ENCODE measurements at places on chromosomes 13 and 19.
A peak's percentile ranks its signal among the peaks of the same experiment; 100 is the strongest.

DNA sequence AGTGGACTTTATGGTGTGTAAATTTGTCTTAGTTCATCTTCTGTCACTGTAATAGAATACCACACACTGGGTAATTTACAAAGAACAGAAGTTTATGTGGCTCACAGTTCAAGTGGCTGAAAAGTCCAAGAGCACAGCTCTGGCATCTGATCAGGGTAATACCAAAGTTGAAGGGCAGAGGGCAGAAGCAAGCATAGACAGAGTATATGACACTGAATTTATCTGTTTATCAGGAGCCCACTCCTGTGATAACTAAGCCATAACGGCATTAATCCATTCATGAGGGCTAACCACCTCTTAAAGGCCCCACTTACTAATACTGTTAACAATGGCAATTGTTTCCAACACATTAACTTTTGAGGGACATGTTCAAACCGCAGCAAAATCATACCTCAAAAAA is 4.0 kb upstream of the RFXAP start:
- no peak for DNase-seq

- DNase-seq, result peak; percentile 83
Observed at GRCh38 chr19:49677231-49677900, at the start of gene PRMT1. Gene PRMT1 (plus strand): TSS chr19:49677271. CDS start chr19:49677281, 10 bp downstream.

GRCh38 chr19:39444598-39445195 is 685 bp upstream of the SUPT5H start:
- no peak for DNase-seq

DNA sequence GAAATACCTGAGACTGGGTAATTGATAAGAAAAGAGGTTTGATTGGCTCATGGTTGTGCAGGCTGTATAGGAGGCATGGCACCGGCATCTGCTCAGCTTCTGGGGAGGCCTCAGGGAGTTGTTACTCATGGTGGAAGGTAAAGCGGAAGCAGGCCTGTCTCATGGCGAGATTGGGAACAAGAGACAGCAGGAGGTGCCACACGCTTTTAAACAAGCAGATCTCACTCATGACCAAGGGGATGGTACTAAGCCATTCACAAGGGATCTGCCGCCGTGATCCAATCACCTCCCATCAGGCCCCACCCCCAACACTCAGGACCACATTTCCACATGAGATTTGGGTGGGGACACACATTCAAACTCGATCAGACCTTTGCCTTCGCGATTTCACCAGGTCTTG is 86.2 kb downstream of the ANKRD10 start:
- DNase-seq, result no peak

DNA sequence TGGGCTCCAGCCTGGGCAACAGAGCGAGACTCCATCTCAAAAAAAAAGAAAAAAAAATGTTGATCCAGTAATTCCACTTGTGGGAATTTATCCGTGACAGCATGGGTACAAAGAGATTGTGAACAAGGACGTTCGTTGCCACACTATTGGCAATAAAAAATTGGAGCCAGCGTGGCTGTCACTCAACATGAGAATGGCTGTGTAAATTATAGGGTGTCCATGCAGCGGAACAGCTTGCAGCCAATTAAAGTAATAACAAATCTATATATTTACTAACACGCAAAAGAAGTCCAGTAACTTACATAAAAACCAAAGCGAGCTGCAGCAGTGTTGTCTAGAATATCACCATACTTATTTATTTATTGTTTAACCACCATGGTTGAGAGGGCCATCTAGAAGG is 19.3 kb downstream of the DPF1 start:
- DNase-seq, result no peak

DNA sequence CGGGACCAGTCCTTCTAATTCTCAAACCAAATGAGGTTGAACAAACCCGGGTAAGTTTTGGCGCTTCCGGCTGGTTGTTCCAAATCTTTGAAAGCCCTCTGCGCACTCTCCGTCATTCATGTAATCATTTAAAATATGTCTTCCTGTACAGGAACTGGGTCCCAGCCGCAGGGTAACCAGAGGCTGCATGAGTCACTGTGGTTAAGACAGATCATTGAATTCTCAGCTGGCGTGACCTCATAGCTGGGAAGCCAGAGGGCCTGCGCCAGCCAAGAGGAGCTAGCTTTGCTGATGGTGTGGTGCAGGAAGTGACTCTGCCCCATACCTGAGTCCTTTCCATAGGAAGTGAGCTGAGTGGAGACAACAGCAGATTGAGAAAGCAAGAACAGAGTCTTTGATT is 135.2 kb downstream of the TSHZ3 start:
- DNase-seq, result peak; percentile 84

DNA sequence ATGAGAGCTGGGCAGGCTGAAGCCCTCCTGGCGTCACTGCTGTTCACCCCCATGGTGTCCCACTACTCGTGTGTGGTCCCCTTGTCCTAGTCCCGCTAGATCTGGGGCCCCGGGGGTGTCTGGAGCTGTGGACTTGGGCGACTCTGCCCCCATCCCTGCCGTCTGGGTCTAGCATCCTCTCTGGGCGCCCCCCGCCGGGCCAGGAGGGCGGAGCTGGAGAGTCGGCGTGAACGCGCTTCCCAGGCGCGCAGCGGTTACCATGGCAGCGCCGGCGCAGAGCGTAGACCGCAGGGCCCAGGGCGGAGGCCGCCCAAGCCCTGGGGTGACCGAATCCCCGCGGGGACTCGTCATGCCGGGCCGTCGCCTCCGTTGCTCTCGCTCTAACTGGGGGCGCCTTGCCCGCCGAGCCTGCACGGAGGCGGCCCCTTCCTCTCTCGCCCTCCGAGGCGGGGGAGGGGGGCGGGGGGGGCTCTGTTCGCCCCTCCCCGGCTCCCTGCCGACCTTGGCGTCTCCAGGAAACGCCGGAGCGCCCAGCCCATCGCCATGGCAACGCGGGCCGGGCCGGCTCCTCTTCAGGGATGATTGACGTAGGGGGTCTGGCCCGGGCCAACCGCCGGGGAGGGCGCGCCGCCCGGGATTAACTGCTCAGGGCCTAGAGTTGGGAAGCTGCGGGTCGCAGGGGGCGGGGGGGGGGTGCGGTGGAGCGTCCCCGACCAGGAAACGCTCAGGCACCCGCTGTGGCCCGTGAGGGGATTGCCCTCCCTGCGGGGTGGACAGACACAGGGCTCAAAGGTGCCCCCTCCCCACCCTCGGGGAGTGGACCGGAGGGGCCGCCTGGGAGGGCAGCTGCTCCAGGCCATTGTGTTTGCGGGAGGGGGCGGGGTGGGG is 8.9 kb downstream of the ISYNA1 start:
- peak; percentile 89 for DNase-seq

DNA sequence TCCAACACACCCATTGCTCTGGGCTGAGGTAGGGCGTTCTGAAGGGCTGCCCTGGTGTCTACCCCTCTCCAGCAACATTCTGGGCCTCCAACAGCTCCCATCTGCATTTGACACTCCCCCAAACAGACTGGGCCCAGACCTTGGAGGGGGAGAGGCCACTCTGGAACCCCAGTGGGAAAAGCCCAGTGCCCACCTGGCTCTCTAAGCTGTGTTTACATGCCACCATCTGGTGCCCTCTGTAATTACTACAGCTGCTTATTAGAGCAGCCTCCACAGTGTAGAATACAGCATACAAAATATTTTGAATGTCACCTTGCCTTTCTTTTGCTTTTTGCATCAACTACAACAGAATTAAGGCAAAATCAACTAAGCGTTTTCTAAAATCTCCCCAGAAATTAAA is 35.8 kb upstream of the TM9SF2 start:
- DNase-seq, result no peak

- DNase-seq, result no peak
Observed at GRCh38 chr13:79937771-79938216, 403.1 kb downstream of the SPRY2 start.

GRCh38 chr19:1811942-1812425 is at the start of gene ATP8B3:
Gene ATP8B3 (minus strand): TSS chr19:1812276. CDS start chr19:1811736, 540 bp downstream.
- no peak for DNase-seq

GRCh38 chr19:42606660-42607351 is 12.1 kb upstream of the CEACAM8 start:
- DNase-seq, result no peak

DNA sequence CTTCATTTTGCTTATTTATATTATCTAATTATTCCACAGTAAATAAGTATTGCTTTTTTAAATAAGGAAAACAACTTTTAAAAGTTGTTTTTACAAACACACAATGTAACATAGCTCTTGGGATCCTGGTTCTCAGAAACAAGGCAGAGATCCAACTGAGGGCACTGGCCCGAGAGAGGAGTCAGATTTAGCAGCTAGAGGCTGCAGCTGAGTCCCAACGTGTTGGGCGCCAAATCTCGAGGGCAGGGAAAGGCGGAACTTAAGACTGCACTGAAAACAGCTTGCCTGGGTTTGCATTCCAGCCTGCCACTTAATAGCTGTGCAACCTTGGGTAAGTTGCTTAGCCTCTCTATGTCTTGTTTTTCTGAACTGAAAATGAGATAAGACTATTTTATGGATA is 16.4 kb upstream of the WASF3 start:
- no peak for DNase-seq

GRCh38 chr19:15259907-15260306 is 27.7 kb upstream of the EPHX3 start:
- no peak for DNase-seq

DNA sequence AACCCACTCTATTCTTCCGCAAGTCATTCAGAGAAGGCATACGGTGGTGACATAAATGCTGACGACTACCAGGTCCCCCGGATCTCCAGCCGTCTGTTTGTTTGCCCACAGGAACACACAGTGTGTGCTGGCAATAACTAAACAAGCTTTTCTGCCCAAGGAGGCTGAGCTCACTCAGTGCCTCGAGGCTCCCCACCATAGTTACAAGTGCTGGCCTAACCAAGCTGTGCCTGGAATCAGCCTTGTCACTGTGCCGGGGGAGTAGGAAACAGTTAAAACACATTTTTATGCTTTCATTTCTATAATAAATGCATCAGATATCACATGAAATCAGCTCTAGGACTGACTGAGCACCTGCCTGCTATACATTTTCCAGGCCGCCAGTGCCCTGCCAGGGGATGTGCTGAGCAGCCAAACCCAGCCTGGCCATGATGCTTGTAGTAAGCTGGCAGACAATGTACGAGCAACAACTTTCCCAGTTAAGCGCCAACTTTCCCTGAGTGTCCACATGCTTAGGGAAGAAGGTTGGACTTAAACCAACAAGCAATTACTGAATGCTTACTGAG is 28.1 kb downstream of the BRD4 start:
- peak; percentile 72 for DNase-seq

GRCh38 chr13:49938314-49938713 is 2.2 kb upstream of the SPRYD7 start:
- no peak for DNase-seq

- DNase-seq, result no peak
Observed at GRCh38 chr13:40187324-40187795, 479.1 kb downstream of the FOXO1 start.

- peak; percentile 61 for DNase-seq
Observed at GRCh38 chr19:38831142-38831605, 420 bp downstream of the ECH1 start.

- DNase-seq, result no peak
Observed at GRCh38 chr13:25288966-25289365, 1.7 kb upstream of the MTMR6 start.

DNA sequence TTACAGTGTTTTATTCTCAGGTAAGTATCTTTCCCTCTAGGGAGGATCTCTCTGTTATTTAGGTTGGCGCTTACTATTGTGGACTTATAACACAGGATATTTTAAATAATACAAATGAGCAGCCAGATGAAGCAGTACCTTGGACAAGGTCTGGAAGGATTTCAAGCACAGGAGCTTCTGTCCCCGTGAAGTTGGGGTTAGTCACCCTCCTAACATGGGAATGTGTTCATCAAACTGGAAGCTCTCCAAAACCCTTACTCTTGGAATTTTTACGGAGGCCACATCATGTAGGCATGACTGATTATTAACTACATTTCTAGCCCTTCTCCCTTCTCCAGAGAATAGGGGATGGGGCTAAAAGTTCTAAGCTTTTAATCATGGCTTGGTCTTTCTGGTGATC is 38.3 kb upstream of the SPRY2 start:
- no peak for DNase-seq

- no peak for DNase-seq
Observed at GRCh38 chr13:57716295-57716694, 84.8 kb downstream of the PCDH17 start.

DNA sequence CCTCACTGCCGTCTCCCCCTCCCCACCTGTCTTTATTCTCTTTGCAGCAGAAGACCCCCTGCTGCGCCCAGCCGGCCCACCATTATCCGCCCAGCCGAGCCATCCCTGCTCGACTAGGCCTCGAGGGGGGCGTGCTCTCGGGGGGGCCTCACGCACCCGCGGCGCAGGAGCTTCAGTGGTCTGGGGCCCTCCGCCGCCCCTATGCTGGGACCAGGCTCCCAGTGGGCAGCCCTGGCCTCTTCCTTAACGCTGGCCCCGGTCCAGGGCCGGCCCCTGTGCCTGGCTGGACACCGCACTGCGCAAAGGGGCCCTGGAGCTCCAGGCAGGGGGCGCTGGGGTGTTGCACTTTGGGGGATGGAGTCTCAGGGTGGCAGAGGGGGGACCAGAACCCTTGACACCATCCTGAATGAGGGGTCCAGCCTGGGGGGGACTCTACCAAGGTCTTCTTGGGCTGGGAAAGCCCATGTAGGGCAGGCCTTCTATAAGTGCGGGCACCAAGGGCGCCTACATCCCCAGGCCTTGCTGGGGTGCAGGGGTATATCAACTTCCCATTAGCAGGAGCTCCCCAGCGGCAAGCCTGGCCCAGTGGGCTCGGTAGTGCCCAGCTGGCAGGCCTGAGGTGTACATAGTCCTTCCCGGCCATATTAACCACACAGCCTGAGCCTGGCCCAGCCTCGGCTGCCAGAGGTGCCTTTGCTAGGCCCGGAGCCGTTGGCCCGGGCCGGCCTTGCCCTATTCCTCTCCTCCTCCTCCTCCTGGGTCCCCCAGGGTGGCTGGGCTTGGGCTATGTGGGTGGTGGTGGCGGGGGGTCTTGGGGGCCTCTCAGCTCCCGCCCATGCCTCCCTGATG is 4.9 kb downstream of the TMED1 start:
- no peak for DNase-seq

GRCh38 chr13:111342721-111343120 is 22.3 kb downstream of the TEX29 start:
- DNase-seq, result no peak

GRCh38 chr19:6464070-6464873 is at the start of gene CRB3:
Gene CRB3 (plus strand): TSS chr19:6464271. CDS start chr19:6464702, 431 bp downstream.
- DNase-seq, result no peak

GRCh38 chr13:53182724-53183123 is 154.1 kb downstream of the OLFM4 start:
- no peak for DNase-seq

DNA sequence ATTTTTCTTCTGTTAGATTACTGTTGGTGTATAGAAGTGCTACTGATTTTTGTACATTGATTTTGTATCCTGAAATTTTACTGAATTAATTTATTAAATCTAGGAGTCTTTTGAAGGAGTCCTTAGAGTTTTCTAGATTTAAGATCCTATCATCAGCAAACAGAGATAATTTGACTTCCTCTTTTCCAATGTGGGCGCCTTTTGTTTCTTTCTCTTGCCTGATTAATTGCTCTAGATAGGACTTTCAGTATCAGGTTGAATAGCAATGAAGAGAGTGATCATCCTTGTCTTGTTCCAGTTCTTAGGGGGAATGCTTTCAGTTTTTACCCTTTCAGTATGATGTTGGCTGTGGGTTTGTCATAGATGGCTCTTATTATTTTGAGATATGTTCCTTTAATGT is 5.6 kb upstream of the CD33 start:
- DNase-seq, result no peak

All from left hindlimb (tissue), 1 donor.